Stimulated activated CD4-positive, alpha-beta T cell treated with anti-CD3 and anti-CD28 coated beads, Interleukin-15, amount 100 ng/mL, for 48 hours (primary cell): ENCODE measurements at places on chromosomes 1 and 21.
A peak's percentile ranks its signal among the peaks of the same experiment; 100 is the strongest.

GRCh38 chr1:62417351-62417999, 19.4 kb upstream of the USP1 start:
- no peak for DNase-seq

DNA sequence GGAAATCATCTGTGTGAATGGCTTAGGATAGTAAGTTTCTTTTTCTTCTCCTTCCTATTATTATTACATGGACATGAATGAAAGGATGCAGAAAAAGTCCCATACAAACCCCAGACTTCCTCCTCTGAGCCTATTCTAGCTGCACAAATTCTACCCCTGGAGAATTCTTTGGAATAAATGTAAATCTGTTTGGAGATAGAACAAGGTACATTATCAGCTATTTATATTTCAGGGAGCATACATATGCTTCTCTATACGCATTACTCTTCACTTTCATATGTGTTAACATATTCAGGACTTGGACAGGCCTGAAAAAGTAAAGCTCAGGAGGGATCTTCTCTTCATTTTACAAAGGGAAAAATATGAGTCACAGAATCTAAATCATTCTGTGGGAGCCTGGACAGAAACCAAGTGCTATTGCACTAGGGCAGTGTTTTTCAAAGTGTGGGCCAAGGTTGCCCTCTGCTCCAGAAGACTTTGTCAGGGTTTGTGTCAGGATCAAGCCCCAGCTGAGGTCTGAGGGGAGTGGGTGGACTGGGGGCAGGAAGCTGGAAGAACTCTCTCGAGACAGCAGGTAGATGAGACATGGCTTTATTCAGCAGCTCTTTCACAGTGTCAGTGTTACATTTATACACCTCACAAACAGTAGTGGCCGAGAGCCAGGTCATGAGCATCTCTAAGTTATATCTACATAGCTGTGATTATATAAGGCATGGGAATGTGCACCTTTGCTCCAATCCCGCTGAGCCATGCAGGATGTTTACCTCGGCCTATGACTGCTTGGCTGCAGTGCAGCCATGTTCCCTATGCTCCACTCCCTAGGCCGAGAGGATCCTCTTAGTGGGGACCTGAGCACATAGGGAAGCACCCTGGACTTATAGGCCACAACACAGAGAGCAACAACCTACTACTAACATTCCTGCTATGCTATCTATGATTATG, 114.3 kb downstream of the GDAP2 start:
- DNase-seq: no peak

GRCh38 chr1:38730511-38731397, 128.8 kb downstream of the RRAGC start:
- no peak for DNase-seq

- no peak for DNase-seq
These were observed 55.3 kb downstream of the APP start for GRCh38 chr21:26115305-26115704.

- no peak for DNase-seq
These were observed 15.6 kb upstream of the TTLL10 start for GRCh38 chr1:1157914-1158710.

DNA sequence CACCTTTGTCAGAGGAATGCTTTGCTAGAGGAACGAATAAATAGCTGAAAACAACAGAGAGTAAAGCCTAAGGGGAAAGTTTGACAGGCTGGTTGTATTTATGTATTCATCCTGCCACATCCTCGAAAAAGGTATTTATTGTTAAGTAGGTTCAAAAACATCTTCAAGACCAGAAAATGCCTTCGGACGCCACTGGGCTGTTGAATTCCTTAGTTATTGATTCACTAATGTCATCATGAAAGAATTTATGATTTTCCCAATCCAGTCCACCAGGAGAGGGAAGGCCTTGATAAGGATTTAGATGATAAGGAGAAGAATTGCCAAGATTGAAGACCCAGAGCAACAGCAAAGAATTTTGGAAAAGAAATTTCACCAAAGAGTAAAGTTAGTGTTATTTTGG, 35.2 kb upstream of the MAB21L3 start:
- no peak for DNase-seq

- DNase-seq: no peak
These were observed 1.2 kb downstream of the ETS2 start for GRCh38 chr21:38806942-38807284.

- no peak for DNase-seq
These were observed 18.6 kb downstream of the NADK start for GRCh38 chr1:1759456-1760344.

GRCh38 chr1:162530988-162531319, 30.6 kb upstream of the UAP1 start:
- no peak for DNase-seq

- no peak for DNase-seq
These were observed 57.0 kb downstream of the FCRL5 start for GRCh38 chr1:157495285-157495684.

DNA sequence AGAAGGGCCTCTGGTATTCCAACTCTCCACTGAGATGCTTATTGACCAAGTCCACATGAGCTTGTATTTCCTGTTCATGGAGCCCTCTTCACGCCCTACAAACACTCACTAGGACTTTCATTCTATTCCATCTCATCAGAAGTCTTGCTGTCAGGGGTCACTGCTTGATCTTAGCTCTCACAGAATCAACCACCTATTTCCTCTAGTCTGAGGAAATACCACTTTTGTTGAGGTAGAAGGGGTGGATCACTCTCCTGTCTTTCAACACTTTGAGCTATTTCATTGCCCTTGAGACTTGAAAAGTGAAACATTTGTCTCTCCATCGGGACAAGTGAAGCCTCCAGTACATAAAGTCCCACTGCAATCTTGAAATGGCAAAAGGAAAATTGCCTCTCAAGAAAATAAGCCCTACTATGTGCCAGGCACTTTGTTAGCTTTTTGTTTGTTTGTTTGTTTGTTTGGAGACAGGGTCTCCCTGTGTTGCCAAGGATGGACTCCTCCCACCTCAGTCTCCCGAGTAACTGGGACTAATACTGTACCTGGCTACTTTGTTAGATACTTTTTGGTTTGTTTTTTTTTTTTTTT, 19.8 kb upstream of the FAM110D start:
- DNase-seq: no peak

- no peak for DNase-seq
These were observed 22.3 kb upstream of the PLA2G4A start for GRCh38 chr1:186806477-186806876.

GRCh38 chr1:202145068-202145743, 669 bp upstream of the ARL8A start:
- DNase-seq: peak; percentile 34

DNA sequence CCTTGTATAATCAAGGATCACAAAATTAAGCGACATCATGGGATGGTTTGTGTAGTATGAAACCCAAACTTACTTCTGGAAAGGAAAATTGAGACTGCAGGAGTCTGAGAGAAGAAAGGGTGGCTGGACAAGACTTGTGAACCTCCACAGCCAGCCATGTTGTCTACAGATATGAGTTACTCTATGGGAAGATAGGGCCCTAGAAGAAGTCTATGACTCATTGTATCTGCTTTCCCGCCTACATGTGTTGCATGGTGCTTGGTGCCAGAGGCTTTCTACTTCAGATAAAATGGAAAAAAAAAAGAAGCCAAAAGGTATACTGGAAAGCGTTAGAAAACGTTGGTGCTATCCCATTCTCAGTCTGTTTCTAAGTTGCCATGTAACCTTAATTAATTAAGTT, 18.7 kb upstream of the OR6N2 start:
- DNase-seq: no peak

- DNase-seq: no peak
These were observed 2.3 kb downstream of the KRTAP10-8 start for GRCh38 chr21:44614161-44614631.

DNA sequence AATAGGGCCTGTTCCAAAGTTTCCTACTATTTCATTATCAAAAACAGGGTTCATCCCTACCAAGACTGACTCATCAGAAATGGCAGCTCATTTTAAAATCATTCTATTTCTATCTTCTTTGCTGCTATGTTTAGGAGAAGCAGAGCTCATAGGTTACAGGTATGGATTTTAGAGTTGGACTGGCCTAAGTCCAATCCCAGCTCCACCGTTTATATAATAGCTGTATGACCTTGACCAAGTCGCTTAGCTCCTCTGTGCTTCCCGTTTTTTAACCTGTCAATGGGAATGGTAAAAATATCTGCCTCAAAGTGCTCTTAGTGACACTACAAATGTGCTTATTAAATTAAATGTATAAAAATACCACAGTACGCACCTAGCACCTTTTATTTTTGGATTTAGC, 412.6 kb downstream of the ZP4 start:
- DNase-seq: no peak

- no peak for DNase-seq
These were observed 676.4 kb upstream of the ADAMTS5 start for GRCh38 chr21:27643326-27643725.

GRCh38 chr1:186849271-186849671, 20.5 kb downstream of the PLA2G4A start:
- no peak for DNase-seq

DNA sequence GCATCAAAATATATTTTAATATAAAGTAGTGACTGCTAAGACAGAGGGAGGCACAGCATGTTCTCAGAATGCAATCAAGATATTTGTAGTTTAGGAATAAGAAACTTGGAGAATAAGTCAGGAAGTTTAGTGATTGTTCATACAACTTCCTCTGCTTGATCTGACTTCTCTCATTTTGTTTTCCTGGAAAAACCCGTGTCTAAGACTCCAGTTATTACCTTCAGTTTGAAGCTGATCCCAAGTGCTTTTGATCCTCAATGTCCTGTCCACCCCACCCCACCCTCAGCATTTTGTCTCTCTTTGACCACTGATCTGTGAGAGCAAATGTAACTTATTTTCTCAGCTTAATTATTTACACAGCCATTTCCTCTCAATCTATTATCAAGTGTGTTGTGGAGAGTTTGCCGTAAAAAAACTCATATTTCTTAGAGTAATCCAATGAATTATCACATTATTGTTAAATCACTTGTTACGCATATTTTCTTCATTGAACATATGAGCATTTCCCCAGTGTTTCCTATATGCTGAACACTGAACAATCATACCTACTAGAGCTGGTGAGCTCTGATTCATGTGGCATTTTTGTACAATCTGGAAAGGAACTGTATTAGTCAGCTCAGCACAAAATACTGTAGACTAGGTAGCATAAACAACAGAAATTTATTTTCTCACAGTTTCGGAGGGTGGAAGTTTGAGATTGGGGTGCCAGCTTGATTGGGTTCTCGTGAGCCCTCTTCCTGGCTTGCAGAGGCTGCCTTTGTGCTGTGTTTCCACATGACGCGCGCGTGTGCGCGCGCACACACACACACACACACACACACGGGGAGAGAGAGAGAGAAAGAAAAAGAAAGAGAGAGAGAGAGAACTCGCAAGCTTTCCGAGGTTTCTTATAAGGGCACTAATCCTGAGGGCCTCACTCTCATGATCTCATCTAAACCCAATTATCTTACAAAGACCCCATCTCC, 65.5 kb upstream of the DPYD start:
- DNase-seq: no peak

DNA sequence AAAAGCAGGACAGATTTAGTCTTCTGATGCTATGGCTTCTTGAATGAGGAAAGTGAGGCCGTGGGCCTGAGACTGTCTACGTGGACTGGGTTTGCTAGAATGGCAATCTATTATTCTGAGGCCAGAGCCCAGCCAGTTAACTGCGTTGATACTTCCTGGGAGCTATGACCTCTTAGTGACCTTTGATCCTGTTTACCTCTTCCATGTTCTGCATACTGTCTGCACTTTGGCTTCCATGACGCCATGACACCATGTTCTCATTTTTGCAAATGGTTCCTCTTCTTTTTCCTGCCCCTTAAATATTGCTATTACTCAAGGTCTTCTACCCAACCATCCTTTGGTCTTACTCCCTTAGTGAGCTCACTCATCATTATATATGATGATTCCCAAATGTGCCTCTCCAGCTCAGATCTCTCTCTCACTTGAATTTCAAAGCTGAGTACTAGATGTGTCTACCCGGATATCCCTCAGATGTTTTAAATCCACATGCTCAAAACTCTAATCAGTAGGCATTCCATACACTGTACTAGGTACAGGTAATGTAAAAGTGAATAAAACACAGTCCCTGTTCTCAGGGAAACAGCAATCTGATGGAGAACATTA, 66.1 kb upstream of the ATP1A1 start:
- DNase-seq: no peak

DNA sequence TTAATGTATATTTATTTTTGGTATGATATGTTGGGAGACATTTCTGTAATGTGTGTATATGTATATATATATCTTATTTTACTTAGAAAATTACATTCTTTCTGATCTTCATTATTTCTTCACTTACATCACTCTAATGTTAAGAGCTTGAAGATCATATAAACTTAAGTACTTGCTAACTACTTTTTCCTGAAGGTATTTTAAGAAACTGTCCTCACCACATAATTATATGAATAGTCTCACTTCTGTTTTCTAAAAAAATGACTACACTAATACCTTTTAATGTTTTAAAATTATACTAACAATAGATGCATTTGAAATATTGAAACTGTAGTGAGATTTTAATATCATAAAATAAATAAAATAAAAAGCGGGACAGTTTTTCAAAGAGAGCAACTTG, 377.1 kb downstream of the LRRIQ3 start:
- no peak for DNase-seq
